Caki2 (cell line): ENCODE measurements at places on chromosomes 11 and 22. TPM values are rescaled to one million over a fixed set of nuclear protein-coding genes. Genes with fewer than 3 reads are reported as not detected.
A peak's percentile ranks its signal among the peaks of the same experiment; 100 is the strongest.

GRCh38 chr11:18313965-18314763 is 7.8 kb downstream of the HPS5 start:
- no peak for DNase-seq

DNA sequence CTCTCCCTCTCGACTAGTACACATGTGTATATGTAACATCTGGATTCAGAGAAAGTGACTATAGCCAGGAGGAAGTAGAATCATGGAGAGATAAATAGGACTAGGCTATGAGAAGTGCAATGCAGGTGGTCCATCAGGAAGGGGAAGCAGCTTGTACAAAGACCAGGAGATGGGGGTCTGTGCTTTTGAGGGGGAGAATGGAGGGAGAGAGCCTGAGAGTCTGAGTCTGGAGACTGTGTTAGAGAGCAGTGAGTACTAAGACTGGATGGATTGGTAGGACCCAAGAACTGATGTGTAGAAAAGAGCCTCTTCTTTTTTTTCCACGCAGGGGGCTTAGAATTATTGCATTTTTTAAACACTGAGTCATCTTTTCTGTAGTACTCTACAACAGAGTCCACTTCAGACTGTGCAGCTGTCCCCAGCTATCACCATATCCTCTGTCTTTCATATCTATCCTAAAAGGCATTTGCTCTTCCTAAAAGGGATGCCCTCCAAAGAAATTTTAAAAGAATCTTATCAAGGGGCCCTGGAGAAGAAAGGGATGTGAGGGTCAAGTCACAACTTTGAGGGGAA is 80.4 kb downstream of the BDNF start:
- DNase-seq = no peak

GRCh38 chr11:17392872-17393271 is 4.4 kb upstream of the KCNJ11 start:
- no peak for DNase-seq

GRCh38 chr11:44112091-44112821 is 16.8 kb downstream of the EXT2 start:
- no peak for DNase-seq

GRCh38 chr11:19779740-19780139 is 67.1 kb downstream of the NAV2 start:
- no peak for DNase-seq

GRCh38 chr11:61752117-61752924 is at the start of gene MYRF:
MYRF (plus strand) TSS chr11:61752636; CDS start chr11:61752745, 109 bp downstream.
- DNase-seq = no peak

GRCh38 chr11:75499423-75500190 is 26.1 kb downstream of the GDPD5 start:
- DNase-seq = peak; percentile 42

GRCh38 chr11:68770781-68771180 is 19.5 kb upstream of the TESMIN start:
- no peak for DNase-seq

GRCh38 chr11:131544591-131544990 is 174.2 kb downstream of the NTM start:
- DNase-seq = no peak

DNA sequence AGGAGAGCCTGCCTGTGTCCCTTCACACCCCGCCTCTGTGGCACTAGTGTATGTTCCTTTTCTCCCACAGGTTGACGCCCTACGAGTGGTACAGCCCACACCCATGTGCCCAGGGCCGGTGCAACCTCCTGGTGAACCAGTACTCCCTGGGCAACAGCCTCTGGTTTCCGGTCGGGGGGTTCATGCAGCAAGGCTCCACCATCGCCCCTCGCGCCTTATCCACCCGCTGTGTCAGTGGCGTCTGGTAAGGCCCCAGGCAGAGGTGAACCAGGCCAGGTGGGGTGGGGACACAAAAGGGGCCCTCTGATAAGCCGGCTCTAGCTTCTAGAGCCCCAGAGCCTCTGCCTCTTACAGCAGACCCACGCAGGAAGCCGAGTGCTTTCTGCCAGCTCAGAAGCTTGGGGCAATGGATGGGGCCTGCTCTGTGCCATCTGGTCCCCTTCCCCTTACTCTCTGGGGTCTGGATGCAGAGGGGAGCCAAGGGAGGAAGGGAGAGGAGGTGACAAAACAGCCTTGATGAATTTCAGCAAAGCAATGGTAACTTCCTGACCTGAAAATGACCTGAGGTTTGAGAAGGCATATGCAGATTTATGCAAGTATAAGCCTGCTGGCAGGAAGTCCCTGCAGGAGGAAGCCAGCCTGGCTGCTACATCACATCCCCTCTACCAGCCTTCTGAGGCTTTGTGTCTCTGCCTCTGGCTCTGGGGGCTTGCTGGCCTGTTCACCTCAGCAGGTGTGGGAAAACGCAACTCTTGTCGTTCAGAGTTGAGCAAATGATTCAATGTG is 67.0 kb upstream of the TBCEL start:
- DNase-seq = no peak

- DNase-seq = no peak
Observed at GRCh38 chr11:61639816-61640443, 40.3 kb upstream of the DAGLA start.

- DNase-seq = no peak
Observed at GRCh38 chr11:69962152-69962551, 116.0 kb upstream of the ANO1 start.

GRCh38 chr11:86208572-86208971 is 36.0 kb upstream of the EED start:
- DNase-seq = no peak

DNA sequence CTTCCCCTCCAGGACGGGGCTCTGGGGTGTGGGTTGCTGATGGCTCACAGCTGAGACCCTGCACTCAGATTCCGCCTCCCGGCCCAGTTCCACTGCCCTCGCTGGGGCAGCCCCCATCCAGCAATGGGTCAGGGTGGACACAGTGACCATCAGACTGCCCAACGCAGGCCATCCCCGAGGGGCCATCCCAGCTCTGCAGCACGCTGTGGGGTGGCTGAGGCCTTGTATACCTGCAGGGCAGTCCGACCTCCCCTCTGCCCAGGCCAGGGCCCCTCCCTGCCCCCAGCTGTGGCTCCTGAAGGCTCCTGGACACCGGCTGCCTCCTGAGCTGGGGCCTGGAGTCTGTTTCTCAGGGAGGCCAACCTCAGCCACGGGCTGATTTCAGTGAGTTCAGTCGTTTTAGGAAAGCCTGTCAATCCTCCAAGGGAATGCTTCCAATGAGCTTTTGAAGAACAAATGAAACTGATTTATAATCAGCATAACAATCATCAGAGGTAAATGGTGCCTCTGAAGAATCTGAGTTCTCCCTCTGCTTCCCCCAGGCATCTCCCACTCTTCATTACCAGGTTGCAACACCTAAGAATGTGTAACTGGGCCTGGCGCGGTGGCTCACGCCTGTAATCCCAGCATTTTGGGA is 95.1 kb downstream of the CELSR1 start:
- DNase-seq = no peak

DNA sequence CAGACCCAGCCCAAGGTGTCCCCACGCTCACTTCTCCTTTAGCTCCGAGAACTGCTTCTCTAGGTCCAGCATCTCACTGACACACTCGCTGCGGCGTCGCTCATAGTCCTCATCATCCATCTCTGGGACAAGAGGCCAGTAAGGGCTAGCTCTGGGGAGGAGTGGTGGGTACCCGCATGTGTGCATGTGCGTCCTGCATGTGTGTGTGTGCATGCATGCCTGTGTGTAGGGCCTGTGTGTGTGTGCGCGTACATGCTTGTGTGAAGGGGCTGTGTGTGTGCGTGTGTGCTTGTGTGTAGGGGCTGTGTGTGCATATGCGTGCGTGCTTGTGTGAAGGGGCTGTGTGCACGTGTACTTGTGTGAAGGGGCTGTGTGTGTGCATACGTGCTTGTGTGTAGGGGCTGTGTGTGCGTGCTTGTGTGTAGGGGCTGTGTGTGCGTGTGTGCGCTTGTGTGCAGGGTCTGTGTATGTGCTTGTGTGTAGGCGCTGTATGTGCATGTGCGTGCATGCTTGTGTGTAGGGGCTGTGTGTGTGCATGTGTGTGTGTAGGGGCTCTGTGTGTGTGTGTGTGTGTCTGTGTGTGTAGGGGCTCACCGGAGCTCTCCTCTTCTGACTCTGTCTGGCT is 3.3 kb downstream of the BRMS1 start:
- no peak for DNase-seq

DNA sequence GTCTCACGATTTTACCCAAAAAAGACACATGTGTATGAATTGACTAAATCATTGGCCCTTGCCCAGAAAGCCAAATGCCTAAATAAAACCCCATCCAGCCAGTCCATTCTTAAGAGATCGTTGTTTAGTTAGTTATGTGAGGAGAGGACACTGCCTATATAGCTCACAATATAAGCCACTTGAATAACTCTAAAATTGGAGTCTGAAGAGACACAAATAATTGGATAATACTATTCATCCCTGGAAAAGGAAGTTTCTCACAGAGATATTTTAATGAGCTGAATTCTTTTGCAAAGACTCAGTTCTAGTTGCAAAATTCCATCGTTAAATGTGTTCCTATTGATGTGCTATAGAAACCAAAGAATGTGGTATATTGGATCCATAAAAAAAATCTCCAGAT is 176.7 kb downstream of the SOX6 start:
- DNase-seq = no peak

DNA sequence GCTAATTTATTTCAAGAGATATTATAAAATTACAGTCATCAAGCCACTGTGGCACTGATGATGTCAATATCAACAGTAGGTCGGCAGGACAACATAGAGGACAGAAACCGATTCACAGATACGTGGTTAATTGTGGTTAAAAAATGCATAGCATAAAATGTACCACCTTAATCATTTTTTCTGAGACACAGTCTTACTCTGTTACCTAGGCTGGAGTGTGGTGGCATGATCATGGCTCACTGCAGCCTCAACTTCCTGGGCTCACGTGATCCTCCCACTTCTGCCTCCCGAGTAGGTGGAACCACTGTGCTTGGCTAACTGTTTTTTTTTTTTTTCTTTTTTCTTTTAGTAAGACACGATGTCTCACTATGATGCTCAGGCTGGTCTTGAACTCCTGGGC is 21.0 kb upstream of the TOLLIP start:
- DNase-seq = no peak

GRCh38 chr11:62402226-62402959 is 16.4 kb upstream of the SCGB1A1 start:
- no peak for DNase-seq

DNA sequence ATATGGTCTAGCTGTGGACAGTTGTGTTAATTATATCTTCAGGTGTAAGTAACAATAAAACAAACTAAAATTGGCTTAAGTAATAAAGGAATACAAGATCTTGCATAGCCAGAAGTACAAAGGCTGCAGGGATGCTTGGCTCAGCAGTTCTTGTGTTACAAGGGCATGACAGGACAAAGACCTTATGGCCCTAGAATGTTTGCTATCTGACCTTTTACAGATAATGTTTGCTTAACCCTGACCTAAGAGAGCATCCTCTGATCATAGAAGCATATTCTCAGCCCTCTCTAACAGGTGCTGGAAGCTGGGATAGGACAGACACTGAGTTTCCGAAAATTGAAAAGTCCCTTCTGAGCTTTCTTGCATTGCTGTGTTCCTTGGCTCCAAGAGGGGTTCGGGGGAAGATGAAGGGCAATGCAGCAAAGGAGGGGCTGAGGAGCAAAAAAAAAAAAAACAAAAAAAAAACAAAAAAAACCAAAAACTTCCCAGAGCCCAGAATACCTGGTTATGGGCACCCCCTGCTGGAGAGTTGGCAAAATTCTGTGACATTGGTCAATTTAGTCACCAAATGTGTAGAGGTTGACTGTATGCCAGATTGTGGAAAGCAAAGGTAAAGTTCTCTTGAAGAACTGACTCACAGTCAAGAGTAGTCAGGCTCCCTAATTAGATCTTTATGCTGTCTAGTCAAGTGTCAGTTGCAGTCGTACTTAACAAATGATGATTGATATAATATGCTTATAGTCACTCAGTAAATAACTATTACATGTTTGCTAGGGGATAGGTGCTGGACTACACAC is 10.4 kb upstream of the HIKESHI start:
- DNase-seq = peak; percentile 41

DNA sequence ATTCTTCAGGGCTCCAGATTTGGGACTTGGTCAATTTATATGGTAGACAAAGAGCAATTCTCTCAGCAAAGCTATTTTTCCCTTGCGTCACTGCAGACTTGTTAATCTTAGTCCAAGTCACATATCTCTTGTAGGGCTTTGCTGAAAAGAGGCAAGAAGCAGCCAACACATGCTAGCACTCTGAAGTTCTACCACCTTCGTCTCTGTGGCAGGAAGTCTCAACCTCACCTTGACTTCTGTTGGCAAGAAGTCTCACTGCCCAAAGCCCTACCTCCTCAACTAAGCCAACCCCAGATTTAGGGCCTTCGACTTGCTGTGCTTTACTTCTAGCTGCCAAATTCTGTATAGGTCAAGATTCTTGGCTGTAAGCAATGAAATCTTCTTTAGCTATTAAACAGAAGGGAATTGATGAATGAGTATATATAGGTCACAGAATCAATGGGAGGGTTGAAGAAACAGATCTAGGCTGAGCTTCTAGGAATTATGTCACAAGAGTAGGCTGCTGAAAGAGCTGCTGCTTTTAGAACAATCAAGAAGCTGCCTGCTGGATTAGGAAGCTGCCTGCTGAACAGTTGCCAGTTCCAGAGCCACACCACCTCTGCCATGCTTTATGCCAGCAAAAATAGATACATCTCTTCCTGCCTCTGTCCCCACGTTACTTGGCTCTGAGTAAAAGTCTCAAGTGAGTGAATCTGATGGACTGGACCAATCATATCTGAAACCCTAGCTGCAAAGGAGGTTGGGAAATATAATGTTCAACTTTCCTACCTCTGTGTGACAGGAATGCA is 17.6 kb upstream of the NCR3LG1 start:
- no peak for DNase-seq

DNA sequence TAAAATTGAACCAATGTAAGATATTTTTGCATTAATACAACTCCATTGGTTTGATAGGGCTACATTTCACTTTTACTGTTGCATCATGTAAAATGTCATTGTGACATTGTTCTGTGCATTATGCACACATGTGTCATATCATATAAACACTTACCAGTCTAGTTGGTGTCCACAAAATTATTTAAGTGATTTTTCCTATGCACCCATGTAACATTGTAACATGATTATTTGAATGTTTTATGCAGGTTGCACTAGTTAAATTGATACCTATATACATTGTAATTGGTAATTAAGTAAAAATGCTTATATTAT is 9.6 kb upstream of the BIRC3 start:
- DNase-seq = no peak

DNA sequence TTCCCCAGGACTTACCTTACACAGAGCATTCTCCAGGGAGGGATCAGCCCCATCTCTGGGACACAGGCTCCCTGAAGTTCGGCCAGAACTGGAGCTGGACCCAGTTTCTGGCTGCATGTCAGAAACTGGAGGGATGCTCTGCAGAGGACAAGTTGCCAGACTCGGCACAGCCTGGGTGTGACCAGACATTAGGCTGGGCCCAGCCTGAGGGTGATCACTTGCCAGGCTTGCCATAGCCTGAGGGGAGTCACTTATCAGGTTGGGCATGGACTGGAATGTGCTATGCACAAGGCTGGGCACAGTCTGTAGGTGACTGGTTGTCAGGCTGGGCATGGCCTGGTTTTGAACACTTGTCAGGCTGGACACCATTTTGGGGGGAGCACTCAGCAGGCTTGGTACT is 30.7 kb upstream of the STK33 start:
- no peak for DNase-seq

The BACE1-AS gene
- total RNA-seq = 0.64 and 2.0 TPM in 2 replicates

The SCYL1 gene
- 42.2 and 58.0 TPM in 2 replicates for total RNA-seq

The KDM4E gene
- total RNA-seq = not detected in 2 replicates

The OR51E2 gene
- total RNA-seq = 0.17 TPM in 1 of 2 replicates, not detected in the other

The GGTLC2 gene
- total RNA-seq = 1.8 TPM in 1 of 2 replicates, not detected in the other

The MUC5AC gene
- not detected in 2 replicates for total RNA-seq
